ENCODE measurements at places on chromosomes 12 and 14.
A peak's percentile ranks its signal among the peaks of the same experiment; 100 is the strongest.

GRCh38 chr12:96359328-96359727 is 40.9 kb downstream of the CDK17 start:
- DNase-seq = no peak

DNA sequence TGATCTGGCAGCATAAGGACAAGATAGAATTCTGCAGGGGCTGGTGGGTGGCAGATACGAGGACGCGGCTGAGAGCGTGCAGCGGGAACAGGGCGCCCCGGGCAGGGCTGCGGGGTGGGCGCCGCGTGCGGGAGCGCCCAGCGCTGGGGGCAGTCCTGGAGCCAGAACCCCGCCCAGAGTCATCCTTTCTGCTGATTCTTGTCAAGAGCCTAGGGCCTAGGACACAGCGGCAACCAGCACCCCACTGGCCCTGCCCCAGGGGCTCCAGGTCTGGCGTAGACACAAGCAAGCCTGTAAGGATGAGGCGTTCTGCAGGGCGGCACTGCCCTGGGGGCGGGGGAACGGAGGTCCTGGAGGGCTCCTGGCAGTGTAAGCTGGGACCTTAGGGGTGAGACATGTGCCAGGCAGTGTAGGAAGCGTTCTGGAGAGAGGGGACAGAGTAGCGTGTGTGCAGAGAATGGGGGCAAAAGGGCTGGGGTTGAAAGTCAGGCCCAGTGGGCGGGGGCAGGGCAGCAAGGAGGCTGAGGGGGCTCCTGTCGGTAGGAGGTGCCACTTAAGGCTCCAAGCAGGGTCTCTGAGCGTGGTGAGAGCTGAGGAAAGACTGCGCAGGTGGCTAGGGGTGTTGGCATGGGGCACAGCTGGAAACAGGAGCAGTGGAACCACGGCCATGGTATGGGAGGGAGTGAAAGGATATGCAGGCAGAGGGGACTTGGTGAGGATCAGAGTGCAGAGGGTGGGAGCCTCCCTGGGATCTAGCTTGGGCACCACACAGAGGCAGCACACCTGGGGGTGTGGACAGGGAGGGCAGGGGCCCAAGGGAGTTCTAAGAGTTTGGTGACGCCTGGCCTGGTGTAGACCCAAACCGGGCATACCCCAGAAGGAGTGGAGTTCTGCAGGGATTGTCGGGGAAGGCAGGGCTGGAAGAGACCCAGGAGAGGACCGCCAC is 845 bp upstream of the AHNAK2 start:
- no peak for DNase-seq

- peak; percentile 91 for DNase-seq
Measured at GRCh38 chr12:19759227-19759626, 319.9 kb downstream of the AEBP2 start.

DNA sequence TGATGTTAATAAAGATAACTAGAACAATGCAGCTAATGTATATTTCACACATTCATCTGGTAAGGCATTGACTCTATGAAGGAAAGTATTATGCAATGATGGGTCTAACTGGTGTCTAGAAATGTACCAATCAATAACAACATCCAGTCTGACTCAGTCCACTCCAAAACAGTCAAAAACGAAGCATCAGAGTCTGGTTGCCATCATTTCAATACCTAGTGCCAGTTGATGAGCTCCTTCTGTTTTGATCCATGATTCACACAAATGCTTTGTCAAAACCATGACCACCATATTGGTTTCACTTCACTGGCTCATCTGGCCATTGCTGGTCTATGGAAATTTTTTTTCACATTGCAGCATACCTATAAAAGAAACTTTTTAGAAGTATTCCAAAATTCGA is 747.2 kb upstream of the TMEM132C start:
- no peak for DNase-seq

- no peak for DNase-seq
Measured at GRCh38 chr14:30928462-30928861, 54.1 kb downstream of the COCH start.

DNA sequence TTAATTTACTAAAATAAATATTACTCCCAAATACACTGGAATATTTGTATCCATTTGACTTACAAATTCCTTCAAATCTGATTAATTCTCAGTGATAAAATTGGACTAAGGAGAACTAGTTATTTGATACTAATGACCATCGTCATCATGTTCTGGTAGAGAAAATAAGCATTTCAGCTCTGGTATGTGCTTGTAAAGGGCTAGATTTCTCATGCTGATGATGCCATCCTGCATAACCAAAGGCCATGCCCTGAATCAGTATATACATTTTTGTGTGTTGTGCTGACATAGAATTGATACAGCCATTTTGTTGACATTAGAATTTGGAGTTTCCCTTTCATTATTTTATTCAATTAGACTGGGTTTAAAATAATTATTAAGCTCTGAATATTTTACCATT is 148.9 kb downstream of the PCNX1 start:
- no peak for DNase-seq

- no peak for DNase-seq
Measured at GRCh38 chr12:123050331-123050831, 69.9 kb downstream of the ARL6IP4 start.

DNA sequence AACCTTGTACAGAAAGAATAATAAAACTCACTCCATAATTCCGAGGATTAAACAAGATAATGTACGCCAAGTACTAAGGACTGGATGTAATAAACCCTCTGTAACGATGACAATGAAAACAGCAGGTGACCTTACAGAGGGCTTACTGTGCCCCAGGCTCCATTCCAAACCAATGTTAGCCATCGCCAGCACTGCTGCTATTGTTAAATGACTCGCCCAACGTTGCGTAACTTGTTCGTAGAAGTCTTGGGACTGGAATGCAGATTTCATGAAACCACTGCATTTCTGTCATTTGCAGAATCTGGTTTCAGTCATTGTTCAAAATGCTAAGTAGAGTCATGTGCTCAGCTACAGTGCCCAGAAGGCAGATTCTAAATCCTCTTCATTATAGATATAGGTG is 728 bp upstream of the STON2 start:
- peak; percentile 96 for DNase-seq

GRCh38 chr14:96889091-96889490 is 91.9 kb downstream of the VRK1 start:
- no peak for DNase-seq

GRCh38 chr14:52325630-52326029 is 11.5 kb downstream of the PTGER2 start:
- DNase-seq = no peak

GRCh38 chr14:49997991-49998390 is 105.1 kb downstream of the ARF6 start:
- no peak for DNase-seq

- DNase-seq = no peak
Measured at GRCh38 chr14:50892255-50892654, 20.4 kb downstream of the ABHD12B start.

DNA sequence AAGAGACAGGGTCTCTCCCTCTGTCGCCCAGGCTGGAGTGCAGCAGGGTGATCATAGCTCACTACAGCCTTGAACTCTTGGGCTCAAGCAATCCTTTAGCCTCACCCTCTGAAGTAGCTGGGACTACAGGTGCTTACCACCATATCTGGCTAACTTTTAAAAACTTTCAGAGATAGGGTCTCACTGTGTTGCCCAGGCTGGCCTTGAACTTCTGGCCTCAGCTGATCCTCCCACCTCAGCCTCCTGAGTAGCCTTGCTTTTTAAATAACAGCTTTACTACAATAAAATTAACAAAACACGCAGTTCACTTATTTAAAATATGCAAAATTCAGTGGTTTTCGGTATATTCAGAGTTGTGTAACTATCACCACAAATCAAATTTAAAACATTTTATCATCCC is 79.0 kb downstream of the RCOR1 start:
- DNase-seq = no peak

- no peak for DNase-seq
Measured at GRCh38 chr12:4047421-4047820, 174.2 kb upstream of the PARP11 start.

DNA sequence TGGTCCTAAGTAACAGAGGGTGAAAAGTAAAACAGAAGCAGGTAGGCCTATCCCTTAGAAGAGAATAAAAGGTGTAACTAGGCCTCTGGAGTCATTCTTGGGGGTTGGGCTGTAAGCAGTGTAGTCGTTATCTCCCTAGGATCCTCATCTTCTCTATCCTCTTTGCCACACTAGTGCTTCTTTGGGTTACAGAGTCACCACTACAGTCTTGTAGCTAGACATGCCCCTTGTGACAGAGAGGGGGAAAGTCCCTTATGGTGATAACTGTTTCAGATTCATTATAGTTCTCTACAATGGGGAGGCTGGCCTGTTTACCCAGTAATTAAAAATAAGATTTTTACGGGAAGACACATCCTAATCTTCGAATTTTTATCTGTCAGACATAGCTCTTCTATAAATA is 16.4 kb upstream of the SRP54 start:
- DNase-seq = no peak

GRCh38 chr12:76346236-76346635 is 2.0 kb downstream of the BBS10 start:
- peak; percentile 68 for DNase-seq

GRCh38 chr14:37597914-37598746 is 2.7 kb downstream of the TTC6 start:
- DNase-seq = no peak

DNA sequence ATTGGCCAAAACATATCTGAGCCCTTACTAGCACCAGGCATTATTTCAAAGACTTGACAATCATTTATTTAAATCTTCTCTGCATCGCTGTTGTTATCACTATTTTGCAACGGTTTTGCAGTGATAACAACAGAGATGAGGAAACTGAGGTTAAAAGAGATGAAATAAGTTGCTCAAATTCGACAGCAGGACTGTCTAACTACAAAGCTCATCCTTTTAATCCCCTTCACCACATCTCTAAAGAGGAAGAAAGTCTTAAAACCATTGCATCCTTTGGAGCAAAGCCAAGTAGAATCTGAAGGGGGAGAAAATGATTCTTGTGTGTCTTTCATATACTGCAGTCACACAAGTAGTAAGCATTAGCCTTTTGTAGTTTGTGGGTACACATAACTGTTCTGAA is 14.8 kb upstream of the ETNK1 start:
- DNase-seq = no peak

DNA sequence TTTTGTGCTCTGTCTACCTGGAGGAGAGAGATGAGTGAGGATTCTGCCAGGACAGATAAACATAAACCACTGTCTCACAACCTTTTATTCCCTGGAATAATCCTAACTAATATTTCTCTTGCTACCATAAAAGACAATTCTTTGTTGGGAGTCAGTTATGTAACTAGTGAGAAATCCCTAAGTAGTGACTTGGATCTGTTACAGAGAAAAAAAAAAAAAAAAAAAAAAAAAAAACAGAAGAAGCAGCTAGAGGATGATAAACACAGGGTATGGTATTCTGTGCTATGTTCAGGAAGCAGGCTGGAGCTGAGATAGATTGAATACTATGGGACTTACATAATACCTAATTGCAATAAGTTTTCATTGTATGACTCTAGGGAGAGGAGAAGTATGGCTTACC is 178.7 kb downstream of the CNTN1 start:
- no peak for DNase-seq

DNA sequence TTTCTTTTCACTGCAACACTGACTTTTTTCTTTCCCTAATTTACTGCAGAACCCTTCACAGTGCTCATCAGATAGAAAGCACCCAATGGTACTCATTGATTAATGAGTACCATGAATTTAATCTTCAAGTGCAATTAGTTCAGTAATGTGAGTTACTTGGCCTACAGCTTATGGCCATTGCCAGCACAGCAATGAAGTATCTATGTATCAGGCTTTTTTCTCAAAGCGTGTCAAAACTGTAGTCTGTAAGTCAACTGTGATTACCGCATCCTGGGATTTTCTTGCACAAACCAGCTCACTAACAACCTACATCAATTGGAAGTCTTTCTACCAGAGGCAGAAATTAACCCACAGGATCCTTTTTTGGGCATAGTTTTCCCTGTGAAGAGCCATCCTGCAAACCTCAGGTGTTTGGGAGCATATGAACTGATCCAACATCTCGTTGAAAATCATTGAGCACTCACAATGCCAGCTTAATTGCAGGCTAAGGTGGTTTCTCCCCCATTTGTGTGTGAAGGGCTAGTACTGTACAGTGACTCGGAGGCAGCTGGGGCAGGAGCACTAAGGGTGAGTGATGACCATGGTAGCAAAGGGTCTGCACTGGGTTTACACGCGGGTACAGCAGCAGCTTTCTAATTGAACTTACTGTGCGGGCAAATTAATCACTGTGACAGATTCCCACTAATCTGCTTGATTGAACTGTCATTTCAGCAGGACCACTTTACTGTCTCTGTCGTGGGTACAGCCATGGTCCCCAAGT is 619.3 kb downstream of the SNAPC1 start:
- DNase-seq = no peak

DNA sequence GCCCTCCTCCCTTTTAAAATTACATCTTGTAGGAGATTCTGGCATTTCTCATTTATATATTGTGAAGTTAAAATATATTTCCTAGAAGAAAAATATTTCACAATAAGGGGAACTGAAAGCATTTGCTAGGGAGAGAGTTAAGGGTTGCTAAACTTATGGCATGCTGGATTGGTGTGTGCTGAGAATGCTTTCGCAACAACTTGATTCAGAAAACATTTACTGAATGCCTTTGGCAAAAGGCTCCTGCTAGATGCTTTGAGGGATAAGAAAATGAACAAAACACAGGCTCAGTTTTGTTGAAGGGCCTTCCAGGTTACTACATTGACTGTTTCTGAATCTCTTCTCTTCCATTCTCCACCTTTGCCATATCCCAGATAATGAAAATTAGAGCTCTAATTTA is 67.5 kb downstream of the DIP2B start:
- peak; percentile 85 for DNase-seq

- peak; percentile 75 for DNase-seq
Measured at GRCh38 chr12:57837864-57838562, 8.5 kb downstream of the CTDSP2 start.

DNA sequence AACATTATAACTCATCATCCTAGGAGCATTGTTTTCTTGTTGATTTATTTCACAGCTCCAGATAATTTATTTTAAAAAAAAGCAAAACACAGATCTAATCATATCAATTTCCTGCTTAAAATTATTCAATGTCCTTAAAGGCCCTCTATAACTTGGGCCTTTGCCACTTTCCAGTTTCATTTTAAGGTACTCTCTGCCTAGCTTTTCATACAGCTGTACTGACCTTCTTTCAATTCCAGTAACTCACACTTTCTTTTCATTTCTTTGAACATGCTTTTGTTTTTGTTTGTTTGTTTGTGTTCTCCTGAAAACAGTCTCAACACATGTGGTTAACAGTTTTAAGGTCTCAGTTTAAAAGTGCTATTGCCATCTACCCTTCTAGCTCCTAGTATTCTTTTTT is 281.9 kb downstream of the ACSS3 start:
- DNase-seq = no peak

- peak; percentile 8 for DNase-seq
Measured at GRCh38 chr12:67748743-67749040, 100.1 kb downstream of the DYRK2 start.

GRCh38 chr14:101836135-101836534 is 74.6 kb downstream of the PPP2R5C start:
- DNase-seq = no peak

- no peak for DNase-seq
Measured at GRCh38 chr14:39957290-39957689, 525.1 kb upstream of the FBXO33 start.

GRCh38 chr14:43872752-43873655 is 634.1 kb downstream of the FSCB start:
- DNase-seq = no peak
